ENCODE measurements at places on chromosomes 4 and X. TPM values are rescaled to one million over a fixed set of nuclear protein-coding genes. Genes with fewer than 3 reads are reported as not detected.

DNA sequence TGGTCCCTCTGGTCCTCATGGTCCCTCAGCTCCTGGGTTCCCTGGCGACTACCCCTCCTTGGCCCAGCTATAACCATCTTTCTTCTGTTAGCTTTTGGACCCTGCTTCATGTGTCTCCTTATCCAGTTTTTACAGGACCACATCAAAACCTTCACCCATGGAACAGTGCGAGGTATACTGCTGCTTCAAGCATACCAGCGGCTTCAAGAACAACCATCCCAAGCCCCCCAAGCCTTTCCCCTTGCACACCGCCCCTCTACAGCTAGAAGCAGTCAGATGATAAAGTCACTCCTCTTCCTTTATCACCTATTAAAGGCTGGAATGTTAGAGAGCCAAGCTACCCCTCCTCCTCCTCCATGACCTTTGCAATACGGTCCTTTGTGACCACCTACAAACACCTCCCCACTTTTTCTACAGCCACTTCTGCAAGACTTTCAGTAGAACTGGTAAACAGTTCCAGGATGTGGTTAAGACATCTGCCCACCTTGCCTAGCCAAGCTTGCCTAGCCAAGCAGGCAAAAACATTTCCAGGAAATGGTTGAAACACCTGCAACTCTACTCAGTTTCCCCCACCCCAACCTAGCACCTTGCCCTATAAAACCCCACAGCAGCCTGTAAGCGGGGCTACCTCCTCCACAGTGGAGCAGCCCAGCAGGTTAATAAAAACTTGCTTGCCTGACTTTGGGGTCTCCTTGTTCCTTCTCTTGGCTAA lies 125.7 kb downstream of the ZC4H2 start:
- no peaks in the 10 kb centered on the region for H3K36me3 ChIP-seq
- H3K27me3 ChIP-seq = no peaks in the 10 kb centered on the region
- no peak for DNase-seq
- H3K4me3 ChIP-seq = no peak overlapping the region
- no peak overlapping the region for H3K27ac ChIP-seq
- H3K4me1 ChIP-seq = no peaks in the 10 kb centered on the region

DNA sequence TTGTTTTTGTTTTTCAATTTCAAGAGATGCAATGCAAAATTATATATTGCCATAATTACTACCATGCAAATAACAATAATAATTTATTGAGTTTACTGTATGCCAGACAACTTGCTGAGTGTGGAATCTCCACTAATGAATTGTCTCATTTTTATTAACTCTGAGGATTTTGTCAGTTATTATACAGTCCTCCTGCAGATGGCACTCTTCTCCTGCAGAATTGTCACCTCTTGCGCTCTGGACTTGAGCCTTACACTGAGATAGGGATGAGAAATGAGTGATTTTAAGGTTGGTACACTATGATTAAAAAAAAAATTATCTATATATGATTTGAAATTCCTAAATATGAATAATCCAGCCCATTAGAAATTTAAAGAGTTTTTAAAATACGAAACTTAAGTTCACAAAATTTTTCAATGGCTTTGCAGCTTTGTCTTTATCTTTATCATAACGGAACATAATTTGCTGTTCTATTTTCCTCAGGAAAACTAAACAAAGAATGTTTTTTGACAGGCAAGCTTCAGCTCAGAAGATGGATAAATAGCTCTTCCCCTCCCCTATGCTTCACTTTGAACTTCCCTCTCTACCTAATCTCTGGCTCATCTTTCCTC lies 12.7 kb upstream of the PAQR3 start:
- no peak for DNase-seq
- no peak overlapping the region for H3K4me3 ChIP-seq
- no peaks in the 10 kb centered on the region for H3K36me3 ChIP-seq
- no peaks in the 10 kb centered on the region for H3K27me3 ChIP-seq
- H3K4me1 ChIP-seq = no peaks in the 10 kb centered on the region
- H3K27ac ChIP-seq = no peak overlapping the region

Gene FAM9C
- total RNA-seq = not detected

- no peaks in the 10 kb centered on the region for H3K36me3 ChIP-seq
- no peak overlapping the region for H3K4me3 ChIP-seq
- no peak overlapping the region for H3K27ac ChIP-seq
- H3K27me3 ChIP-seq = peaks cover 42% of the 10 kb centered on the region
- no peak for DNase-seq
Observed at GRCh38 chr4:108165586-108165985, 3.1 kb downstream of the LEF1 start.

GRCh38 chrX:65407157-65407626 lies 127.4 kb downstream of the LAS1L start:
- no peaks in the 10 kb centered on the region for H3K36me3 ChIP-seq
- no peaks in the 10 kb centered on the region for H3K4me1 ChIP-seq
- H3K27ac ChIP-seq = no peak overlapping the region
- DNase-seq = no peak
- no peaks in the 10 kb centered on the region for H3K27me3 ChIP-seq
- H3K4me3 ChIP-seq = peak overlapping the region; percentile 9

- peak within 1 kb of the TSS; percentile 39 for H3K27ac ChIP-seq
- H3K4me1 ChIP-seq = peaks cover 7% of the 10 kb centered on the region
- DNase-seq = peak; percentile 82
- peak within 1 kb of the TSS; percentile 59 for H3K4me3 ChIP-seq
- no peaks in the 10 kb centered on the region for H3K36me3 ChIP-seq
Observed at GRCh38 chr4:80335554-80336358, at the start of gene CFAP299. TSS of gene CFAP299 (plus strand) at chr4:80335730.

- H3K4me3 ChIP-seq = no peak overlapping the region
- H3K27me3 ChIP-seq = no peaks in the 10 kb centered on the region
- H3K4me1 ChIP-seq = peaks cover 19% of the 10 kb centered on the region
- peaks cover 27% of the 10 kb centered on the region for H3K36me3 ChIP-seq
- H3K27ac ChIP-seq = peak overlapping the region; percentile 76
- no peak for DNase-seq
Observed at GRCh38 chr4:3240936-3241522, 7.9 kb upstream of the MSANTD1 start.

Gene LRAT
- 1.4 TPM for total RNA-seq

- no peak overlapping the region for H3K4me3 ChIP-seq
- H3K4me1 ChIP-seq = peaks cover 8% of the 10 kb centered on the region
- H3K36me3 ChIP-seq = no peaks in the 10 kb centered on the region
- DNase-seq = no peak
Observed at GRCh38 chr4:183402771-183403170, 41.7 kb upstream of the CDKN2AIP start.

DNA sequence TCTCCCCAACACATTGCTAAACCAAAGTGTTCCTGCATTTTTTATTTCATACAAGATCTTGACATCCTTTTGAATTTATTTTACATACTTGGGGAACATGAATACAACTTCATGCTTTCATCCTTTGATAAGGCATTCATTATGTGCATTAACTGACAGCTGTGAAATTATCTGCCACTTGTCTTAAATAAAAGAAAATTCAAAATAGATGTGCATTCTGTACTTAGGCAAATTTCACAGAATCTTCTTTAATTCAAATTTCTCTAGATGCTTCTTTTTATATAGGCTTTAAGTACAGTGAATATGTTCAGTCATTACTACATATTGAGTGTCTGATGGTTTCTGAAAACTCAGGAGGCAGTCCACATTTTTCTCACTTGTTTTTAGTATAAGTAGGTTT lies 518.1 kb downstream of the EPHA5 start:
- no peak overlapping the region for H3K4me3 ChIP-seq
- no peak overlapping the region for H3K27ac ChIP-seq
- no peaks in the 10 kb centered on the region for H3K36me3 ChIP-seq
- no peaks in the 10 kb centered on the region for H3K4me1 ChIP-seq
- no peak for DNase-seq

Gene CLGN
- total RNA-seq = 2.9 TPM

- DNase-seq = no peak
- no peak overlapping the region for H3K4me3 ChIP-seq
- no peaks in the 10 kb centered on the region for H3K36me3 ChIP-seq
Observed at GRCh38 chr4:128682942-128683666, 126.4 kb upstream of the JADE1 start.

Gene HAUS3
- 18.5 TPM for total RNA-seq

Gene ASB11
- not detected for total RNA-seq

- H3K27ac ChIP-seq = no peak overlapping the region
- no peak overlapping the region for H3K4me3 ChIP-seq
- H3K36me3 ChIP-seq = no peaks in the 10 kb centered on the region
Observed at GRCh38 chrX:110252711-110253110, 65.2 kb downstream of the AMMECR1 start.

Gene TIMM17B
- total RNA-seq = 59.6 TPM

GRCh38 chr4:25872851-25873631 lies 10.3 kb upstream of the SEL1L3 start:
- H3K27me3 ChIP-seq = no peaks in the 10 kb centered on the region
- no peak for DNase-seq
- no peaks in the 10 kb centered on the region for H3K36me3 ChIP-seq
- no peak overlapping the region for H3K4me3 ChIP-seq
- no peaks in the 10 kb centered on the region for H3K4me1 ChIP-seq

Gene DOK7
- not detected for total RNA-seq

DNA sequence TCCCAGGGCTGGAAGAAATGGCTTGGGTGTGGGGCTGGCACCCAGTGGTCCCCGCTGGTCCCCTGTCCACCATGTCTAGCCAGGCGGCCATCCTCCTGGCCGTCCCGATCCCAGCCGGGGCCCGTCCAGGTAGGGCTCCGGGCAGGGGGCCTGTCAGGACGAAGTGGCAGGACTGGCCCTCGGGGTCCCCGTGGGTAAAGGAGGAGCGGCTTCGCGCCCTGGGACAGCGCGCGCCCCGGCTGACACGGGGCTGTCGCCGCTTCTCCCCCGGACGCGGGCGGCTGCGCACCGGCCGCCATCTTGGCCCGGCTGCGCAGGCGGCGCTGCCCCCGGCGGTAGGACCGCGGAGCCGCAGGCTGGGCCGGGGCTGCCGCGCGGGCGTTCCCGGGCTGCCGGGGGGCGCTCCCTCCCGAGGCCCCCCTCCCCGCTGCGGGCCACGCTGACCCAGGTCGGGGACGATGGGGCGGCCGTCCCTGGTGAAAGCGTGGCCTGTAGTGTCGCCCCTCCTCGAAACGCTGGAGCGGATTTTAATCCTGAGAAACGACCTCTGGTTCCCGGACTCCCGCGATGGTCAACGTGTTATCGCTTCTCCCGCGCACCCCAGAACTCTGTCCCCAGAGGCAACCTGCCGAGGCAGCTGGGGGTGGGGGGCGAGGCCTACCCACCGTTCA lies 60.4 kb upstream of the BCOR start:
- H3K4me3 ChIP-seq = peak overlapping the region; percentile 52
- peaks cover 34% of the 10 kb centered on the region for H3K4me1 ChIP-seq
- H3K36me3 ChIP-seq = no peaks in the 10 kb centered on the region
- DNase-seq = no peak
- H3K27me3 ChIP-seq = peaks cover 5% of the 10 kb centered on the region

DNA sequence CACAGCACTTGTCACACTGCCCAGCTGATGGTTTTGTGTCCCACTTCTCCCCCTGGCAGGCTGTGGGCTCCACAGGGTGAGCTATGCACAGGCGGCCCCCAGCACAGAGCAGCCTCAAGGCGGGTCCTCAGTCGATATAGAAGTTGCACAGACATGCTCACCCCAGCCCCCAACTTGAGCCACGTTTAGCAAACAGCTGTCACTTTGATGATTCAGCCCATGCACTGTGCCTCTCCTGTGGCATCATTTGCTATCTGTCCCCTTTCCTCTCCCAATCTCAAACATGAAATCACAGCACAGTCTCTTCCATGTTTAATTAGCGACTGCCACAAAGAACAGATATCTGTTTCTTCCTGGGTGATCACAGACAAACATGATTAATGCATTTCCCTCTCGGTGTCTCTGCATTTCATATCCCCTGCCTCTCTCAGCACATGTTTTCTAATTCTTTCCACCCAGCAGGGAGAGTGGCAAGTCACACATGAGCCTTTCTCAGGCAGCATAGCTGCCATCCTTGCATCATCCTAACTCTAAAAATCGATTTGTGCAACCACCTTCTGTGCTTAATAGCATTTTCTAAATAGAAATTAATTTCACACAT lies 204.9 kb downstream of the EVC2 start:
- H3K27me3 ChIP-seq = no peaks in the 10 kb centered on the region
- peaks cover 9% of the 10 kb centered on the region for H3K36me3 ChIP-seq
- H3K27ac ChIP-seq = no peak overlapping the region
- H3K4me3 ChIP-seq = no peak overlapping the region
- no peak for DNase-seq

DNA sequence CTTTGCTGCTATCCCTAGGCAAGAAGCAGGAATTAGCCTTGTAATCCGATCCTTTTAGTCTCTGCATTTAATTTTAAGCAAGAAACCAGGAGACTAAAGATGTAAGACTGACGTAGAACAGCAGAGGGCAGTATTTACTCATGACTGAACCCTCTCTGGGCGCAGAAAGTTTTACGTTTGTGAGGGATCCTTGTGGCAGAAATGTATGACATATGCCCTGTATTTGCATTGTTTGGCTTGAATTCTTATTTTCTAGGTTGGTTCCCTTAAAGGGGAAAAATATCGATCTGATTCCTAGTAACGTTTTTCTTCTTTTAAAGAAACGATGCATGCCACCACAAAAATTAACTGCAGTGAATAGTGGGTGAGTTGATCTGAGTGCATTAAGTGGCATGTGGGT lies 1.3 kb upstream of the FAT4 start:
- H3K4me1 ChIP-seq = peaks cover 10% of the 10 kb centered on the region
- H3K27ac ChIP-seq = peak overlapping the region; percentile 94
- H3K4me3 ChIP-seq = no peak overlapping the region
- H3K36me3 ChIP-seq = no peaks in the 10 kb centered on the region

Gene CISD2
- 13.6 TPM for total RNA-seq

GRCh38 chr4:148116969-148117368 lies 325.2 kb downstream of the NR3C2 start:
- no peak overlapping the region for H3K27ac ChIP-seq
- peaks cover 37% of the 10 kb centered on the region for H3K36me3 ChIP-seq
- no peaks in the 10 kb centered on the region for H3K27me3 ChIP-seq

DNA sequence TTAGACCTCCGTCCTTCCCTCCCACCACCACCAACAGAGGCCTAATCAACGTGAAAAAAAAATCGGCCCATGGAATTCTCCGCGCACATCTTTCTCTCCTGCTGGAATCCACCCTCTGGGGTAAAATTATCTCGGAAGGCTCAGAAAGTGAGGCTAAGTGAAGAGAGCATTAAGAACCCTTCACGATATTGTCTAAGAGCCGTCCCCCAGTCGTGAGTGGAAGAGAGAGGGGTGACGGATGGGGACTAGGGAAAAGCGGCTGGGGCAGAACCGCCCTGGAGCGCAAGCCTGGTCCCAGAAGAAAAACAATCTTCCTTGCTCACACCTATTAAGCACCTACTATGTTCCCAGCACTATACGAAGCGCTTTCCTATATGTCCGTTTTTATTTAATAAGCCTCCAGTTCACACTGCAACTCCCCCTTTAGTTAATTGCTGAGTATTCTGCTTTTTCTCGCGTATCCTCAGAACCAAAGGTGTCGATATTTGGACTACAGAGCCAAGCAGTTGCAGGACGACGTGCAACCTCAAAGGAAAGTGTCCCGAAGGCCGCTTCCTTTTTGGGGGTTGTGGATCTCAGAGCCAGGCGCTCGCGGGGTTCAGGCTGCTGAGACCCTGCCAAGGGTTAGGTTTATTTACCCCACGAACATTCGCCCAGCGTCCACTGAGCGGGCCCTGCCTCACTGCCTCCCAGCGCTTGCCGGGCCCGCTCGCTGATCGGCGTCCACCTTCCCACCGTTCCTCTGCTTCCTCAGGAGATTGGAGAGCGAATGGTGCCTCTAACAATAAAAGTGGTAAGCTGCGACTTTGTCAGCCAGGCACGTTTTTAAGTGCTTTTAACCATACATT lies 889 bp downstream of the MGARP start:
- peaks cover 15% of the 10 kb centered on the region for H3K27me3 ChIP-seq
- H3K4me1 ChIP-seq = no peaks in the 10 kb centered on the region
- H3K36me3 ChIP-seq = no peaks in the 10 kb centered on the region
